IPS-NIHi11 (cell line): ENCODE measurements at places on chromosomes 16 and 17.

DNA sequence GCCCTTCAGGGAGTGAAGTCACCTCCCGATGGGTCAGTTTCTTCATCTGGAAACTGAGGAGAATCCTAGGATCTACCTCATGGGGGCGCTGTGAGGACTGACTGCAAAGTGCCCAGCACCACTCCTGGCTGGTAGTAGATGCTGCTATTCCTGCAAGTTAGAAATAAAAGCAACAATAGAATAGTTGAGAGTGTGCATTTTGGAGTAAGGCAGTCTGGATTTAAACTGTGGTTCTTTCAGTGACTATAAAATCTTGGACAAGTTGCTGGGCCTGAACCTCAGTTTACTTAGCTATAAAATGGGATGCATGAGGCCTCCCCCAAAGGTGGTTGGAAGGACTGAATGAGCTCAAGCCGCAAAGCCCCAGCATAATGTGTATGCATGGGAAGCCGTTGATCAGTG is 70.6 kb downstream of the CYB5B start:
- DNase-seq = peak; percentile 71

DNA sequence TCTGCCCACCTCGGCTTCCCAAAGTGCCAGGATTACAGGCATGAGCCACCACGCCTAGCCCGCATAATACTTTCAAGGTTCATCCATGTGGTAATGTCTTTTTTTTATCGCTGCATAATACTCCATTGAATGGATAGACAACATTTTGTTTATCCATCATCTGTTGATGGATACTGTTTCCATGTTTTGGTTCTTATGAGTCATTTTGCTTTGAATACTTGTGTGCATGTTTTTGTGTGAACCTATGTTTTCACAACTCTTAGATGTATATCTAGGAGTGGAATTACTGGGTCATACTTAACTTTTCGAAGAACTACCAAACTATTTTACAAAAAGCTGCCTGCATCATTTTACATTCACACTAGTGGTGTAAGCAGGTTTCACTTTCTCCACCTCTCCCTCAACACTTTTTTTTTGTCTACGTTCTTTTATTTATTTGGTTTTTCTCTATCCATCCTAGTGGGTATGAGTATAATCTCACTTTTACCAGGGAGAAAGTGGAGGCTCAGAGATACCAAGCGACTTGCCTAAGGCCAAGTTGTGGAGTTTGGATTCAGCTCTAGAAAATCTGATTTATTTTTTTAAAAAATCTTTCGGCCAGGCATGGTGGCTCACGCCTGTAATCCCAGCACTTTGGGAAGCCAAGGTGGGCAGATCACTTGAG is 151.2 kb downstream of the CMIP start:
- no peak for DNase-seq

- no peak for DNase-seq
These were observed 180.1 kb downstream of the SPECC1 start for GRCh38 chr17:20189302-20189701.

DNA sequence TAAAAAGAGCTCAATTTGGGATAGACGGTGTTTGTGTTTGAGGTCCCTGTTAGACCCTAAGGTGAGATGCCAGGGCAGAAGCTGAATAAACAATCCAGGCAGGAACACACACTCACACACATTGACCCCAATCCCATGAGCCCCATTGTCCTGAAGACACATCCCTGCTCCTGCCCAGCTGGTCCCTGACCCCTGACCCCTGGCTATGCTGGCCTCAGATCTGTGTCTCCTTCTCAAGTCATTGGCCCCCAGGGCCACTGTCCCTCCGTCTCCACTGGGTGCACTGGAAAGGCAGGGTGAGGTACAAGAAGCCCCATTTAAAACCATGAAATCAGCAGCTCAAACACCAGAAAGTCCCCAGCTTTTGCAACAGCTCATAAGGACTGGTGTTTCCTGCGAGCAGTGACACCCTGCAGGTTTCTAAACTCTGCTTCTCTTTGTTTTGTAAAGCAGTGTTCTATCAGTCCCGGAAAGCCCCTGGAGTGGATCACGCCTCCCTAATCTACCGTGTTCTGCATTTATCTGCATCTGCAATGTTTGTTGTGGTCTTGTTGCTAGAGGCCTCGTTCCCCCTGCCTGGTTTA is 18.0 kb upstream of the ASGR2 start:
- DNase-seq = peak; percentile 81

DNA sequence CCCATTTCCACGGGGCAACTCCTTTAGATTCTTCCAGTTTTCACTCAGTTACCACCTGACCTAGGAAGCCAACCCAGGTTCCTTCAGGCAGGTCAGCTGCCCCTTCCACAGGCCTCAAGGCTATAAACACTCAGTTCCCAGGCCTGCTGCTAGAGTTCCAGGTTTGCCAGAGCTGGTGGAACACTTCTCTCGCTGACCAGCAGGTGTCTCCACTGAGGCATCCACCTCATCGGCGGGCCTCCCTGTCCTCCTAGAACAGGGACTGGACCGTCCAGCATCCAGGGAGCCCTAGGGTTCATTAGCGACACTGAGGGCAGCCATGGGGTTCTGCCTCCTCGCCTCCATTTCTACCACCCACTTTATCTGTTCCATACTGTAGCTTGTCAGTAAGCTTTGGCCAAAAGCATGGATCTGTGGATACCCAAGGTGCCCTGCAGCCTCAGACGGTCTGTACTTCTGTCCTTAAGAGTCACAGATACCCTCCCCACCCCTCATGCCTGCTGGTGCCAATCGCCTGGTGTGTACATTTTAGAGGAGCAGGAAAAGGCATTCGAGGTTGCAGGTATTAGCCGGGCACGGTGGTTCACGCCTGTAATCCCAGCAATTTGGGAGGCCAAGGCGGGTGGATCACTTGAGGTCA is 29.0 kb downstream of the PIMREG start:
- peak; percentile 95 for DNase-seq

DNA sequence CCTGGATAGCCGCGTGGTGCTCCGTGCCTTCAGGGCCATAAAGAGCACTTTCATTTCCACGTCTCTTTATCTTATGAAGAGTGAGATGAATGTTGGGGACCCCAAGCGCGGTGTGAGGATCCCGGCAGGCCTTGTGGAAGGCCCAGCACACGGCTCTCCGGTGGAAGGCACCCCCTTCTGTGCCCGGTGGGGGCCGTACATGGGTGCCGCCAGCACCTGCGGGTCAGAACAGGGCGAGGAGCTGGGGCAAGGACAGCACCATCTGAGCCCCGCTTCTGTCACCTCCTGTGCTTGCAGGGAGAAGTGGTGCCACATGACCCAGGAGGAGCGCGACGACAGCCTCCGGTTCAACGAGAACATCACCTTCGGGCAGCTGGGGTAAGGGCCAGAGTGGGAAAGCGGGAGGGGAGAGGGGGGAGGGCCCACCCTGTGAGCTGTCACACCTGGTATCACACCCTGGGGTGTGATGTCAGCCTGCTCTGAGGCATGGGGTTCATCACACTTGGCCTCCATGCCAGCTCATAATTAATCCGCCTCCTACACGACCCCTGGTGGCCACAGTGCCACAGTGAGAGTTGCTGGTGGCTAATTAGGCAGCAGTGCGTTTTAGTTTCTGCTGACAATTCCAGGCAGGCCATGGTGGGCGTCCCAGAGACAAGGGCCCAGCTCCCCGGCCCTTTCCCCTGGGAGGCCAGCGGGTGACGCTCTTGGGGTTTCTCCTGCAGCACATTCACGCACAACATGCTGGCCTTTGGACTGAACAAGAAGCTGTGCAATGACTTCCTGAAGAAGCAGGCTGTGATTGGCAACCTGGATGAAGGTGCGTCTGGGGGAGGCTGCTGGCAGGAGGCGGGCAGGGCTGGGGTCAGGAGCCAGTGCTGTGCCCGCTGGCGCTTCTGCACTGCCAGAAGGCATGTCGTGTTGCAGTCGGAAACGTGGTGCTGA is 25.7 kb downstream of the CIBAR2 start:
- peak; percentile 86 for DNase-seq

GRCh38 chr16:30649725-30650368 is 913 bp upstream of the PRR14 start:
- DNase-seq = no peak

DNA sequence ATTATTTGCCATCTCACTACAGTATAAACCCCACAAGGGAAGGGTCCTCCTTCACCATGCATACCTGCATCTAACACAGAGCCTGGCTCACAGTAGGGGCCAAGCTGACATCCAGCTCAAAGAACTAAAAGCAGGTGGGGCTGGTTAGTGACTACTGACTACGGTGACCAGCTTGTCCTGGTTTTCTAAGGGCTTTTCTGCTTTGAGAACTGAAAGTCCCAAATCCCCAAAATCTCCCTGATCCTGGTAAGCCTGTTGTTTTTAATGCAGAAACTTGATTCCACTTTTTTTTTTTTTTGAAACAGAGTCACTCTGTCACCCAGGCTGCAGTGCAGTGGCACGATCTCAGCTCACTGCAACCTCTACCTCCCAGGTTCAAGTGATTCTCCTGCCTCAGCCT is 89.4 kb downstream of the NDE1 start:
- DNase-seq = no peak

- no peak for DNase-seq
These were observed 16.0 kb downstream of the OMG start for GRCh38 chr17:31281061-31281460.

DNA sequence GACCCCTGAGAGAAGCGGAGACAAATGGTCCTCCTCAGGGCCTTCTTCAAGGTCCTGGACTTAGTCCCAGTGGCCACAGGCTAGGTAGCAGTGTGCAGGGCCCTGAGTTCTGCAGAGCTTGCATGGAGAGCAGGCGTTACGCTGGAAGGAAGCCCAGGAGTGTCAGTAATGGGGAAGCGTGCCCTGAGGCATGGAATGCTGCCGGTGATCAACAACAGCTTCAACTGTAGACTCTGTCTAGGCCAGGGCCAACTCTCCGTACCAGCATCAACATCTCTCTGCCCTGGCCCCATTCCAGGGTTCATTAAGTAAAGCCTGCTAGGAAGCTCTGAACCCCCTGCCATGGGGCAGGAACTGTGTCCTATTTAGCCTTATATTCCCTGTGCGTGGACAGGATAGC is 568 bp upstream of the TNK1 start:
- no peak for DNase-seq
